Activated T-helper 2 cell treated with anti-CD3 and anti-CD28 coated beads, Interferon-gamma antibody, Interleukin-2, Interleukin-4, amounts not matched to agents 10 μg/mL and 5 μg/mL and 100 μg/mL, durations not matched to agents 14 hours and 24 hours and 36 hours (primary cell): ENCODE measurements at places on chromosomes 3 and 15. TPM values are rescaled to one million over a fixed set of nuclear protein-coding genes. Genes with fewer than 3 reads are reported as not detected.

The GOLGA6L2 gene
- total RNA-seq: not detected in 2 replicates

The C3orf33 gene
- 1.7 and 2.1 TPM in 2 replicates for total RNA-seq

The SYNPR gene
- total RNA-seq: not detected in 2 replicates

The OXTR gene
- 0.90 and 1.5 TPM in 2 replicates for total RNA-seq

The SERPINI2 gene
- total RNA-seq: not detected in 2 replicates

The PLA2G4D gene
- total RNA-seq: not detected in 2 replicates

The UBAP1L gene
- 6.0 and 6.3 TPM in 2 replicates for total RNA-seq

The CACNA2D3 gene
- not detected in 2 replicates for total RNA-seq

The BUB1B gene
- total RNA-seq: 70.7 and 73.1 TPM in 2 replicates

- H3K4me1 ChIP-seq: peaks cover 4% of the 10 kb centered on the region
- peaks cover 8% of the 10 kb centered on the region for H3K36me3 ChIP-seq
- no peaks in the 10 kb centered on the region for H3K27me3 ChIP-seq
- no peak for DNase-seq
- H3K4me3 ChIP-seq: no peak overlapping the region
Measured at GRCh38 chr3:158159714-158160113, 49.8 kb downstream of the RSRC1 start.

- H3K27me3 ChIP-seq: no peaks in the 10 kb centered on the region
- no peak overlapping the region for H3K4me3 ChIP-seq
- H3K27ac ChIP-seq: no peak overlapping the region
Measured at GRCh38 chr3:123508178-123508577, 59.3 kb upstream of the ADCY5 start.

- DNase-seq: no peak
- H3K36me3 ChIP-seq: no peaks in the 10 kb centered on the region
- no peak overlapping the region for H3K4me3 ChIP-seq
- no peak overlapping the region for H3K27ac ChIP-seq
- peaks cover 6% of the 10 kb centered on the region for H3K27me3 ChIP-seq
- H3K4me1 ChIP-seq: no peaks in the 10 kb centered on the region
Measured at GRCh38 chr3:46604127-46604526, 8.2 kb upstream of the FAM240A start.

GRCh38 chr3:196232882-196233251 is 16.5 kb downstream of the SLC51A start:
- no peak overlapping the region for H3K27ac ChIP-seq
- no peak for DNase-seq
- H3K4me3 ChIP-seq: no peak overlapping the region
- peaks cover 25% of the 10 kb centered on the region for H3K36me3 ChIP-seq
- peaks cover 12% of the 10 kb centered on the region for H3K4me1 ChIP-seq

- no peak for DNase-seq
- H3K27me3 ChIP-seq: no peaks in the 10 kb centered on the region
- no peaks in the 10 kb centered on the region for H3K36me3 ChIP-seq
- H3K4me1 ChIP-seq: no peaks in the 10 kb centered on the region
Measured at GRCh38 chr3:38757721-38758120, 58.3 kb downstream of the SCN10A start.

DNA sequence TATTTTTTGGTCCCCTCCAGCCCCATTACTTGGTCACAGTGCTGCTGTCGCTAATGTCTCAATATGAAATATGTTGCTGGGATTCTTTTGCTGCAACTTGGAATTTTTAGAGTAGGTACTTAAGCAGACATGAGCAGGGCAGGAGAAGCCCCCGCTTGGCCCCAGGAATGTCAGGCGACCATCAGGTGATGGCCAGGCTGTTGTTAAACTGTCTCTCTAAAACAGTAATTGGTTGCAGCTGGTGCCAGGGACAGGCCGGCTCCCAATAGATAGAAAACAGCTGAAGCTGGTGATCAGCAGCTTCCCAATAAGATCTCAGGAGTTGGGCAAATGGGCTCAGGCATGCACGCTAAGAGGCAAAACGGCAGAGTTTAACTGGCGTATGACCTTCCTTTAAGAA is 329.9 kb upstream of the TBL1XR1 start:
- H3K4me1 ChIP-seq: peaks cover 21% of the 10 kb centered on the region
- no peaks in the 10 kb centered on the region for H3K27me3 ChIP-seq
- H3K36me3 ChIP-seq: no peaks in the 10 kb centered on the region
- H3K27ac ChIP-seq: no peak overlapping the region

DNA sequence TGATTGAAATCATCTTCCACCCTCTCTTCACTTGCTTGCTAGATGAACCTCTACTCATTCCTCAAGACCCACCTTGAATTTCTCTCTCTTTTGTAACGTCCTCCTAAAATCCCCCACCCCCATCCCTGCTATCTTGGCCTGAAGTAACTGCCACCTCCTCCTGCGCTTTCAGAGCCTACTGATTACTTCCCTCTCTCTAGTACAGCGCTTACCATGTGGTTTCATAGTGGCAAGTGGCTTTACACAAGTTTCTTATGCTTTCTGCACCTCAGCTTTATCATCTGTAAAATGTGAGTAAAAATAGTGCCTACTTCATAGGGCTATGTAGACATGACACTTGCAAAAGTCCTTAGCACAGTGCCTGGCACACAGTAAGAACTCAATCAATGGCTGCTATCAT is 28.7 kb upstream of the DAZL start:
- H3K4me3 ChIP-seq: no peak overlapping the region
- no peaks in the 10 kb centered on the region for H3K4me1 ChIP-seq
- DNase-seq: no peak

DNA sequence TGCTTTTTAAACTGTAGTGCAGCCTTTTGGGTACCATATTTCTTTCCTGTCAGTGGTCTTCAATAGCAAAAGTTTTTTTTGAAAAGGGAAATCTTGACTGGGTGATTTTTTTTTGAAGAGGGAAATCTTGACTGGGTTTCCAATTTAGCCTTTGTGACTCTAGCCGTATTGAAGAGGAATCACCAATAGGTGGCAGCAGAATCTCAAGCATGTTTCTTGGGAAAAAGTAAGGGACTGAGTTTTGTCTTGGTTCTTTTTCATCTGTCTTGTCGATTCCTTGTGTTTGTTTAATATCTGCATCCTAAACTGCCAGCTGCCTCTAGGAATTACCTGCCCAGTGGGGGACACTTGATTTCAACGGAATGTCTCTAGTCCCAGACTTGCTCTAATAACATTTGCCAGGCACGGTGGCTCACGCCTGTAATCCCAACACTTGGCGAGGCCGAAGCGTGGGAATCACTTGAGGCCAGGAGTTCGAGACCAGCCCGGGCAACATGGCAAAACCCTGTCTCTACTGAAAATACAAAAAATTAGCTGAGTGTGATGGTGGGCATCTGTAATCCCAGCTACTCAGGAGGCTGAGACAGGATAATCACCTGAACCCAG is 89.2 kb downstream of the RBPMS2 start:
- no peak for DNase-seq
- H3K27ac ChIP-seq: peak overlapping the region; percentile 55
- H3K27me3 ChIP-seq: no peaks in the 10 kb centered on the region
- H3K36me3 ChIP-seq: peaks cover 68% of the 10 kb centered on the region
- peaks cover 2% of the 10 kb centered on the region for H3K4me1 ChIP-seq

DNA sequence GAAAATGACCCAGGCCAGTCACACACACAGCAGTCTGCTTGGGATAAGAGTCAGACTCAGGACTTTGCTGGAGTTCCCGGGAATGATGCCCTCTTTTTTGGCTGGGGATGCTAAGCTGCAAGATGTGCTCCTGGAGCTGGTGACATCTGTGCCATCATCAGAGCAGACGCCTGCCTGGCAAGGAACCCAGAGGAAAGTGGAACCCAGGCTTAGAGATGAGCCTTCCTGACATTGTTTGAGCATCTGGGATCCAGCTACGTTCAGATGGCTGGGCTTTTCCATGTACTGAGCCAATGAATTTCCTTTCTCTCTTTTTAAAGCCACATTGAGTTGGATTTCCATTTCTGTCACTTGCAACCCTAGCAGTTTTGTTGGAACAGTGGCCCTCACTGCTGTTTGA is 53.3 kb downstream of the EBLN2 start:
- no peak overlapping the region for H3K27ac ChIP-seq
- H3K27me3 ChIP-seq: no peaks in the 10 kb centered on the region
- H3K36me3 ChIP-seq: no peaks in the 10 kb centered on the region
- H3K4me3 ChIP-seq: no peak overlapping the region

DNA sequence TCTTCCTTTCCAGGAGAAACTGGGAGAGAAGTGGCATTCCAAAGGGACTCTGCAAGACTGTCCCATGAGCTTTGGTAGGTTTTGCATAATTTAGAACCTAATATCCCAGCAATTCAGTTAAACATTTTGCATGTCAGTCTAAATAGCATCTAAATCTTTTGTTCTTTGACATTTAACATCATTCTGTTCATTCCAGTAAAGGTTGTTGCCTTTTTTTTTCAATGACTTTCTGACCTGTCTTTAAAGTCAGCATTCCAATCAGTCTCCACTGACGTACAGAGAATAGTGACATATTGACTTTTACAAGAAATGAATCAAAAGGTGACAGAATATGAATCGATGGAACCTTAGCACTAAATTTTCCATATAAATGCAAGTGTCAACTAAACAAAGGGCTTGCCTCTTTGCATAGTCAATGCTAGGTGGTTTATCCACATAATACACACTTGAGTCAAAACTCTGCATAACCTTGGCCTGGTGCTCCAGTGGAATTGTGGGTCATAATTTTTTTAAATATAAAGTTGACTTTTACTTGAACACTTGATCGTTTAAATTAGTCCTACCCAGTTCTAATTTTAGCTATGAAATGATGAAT is 370.1 kb downstream of the CNTN6 start:
- H3K4me3 ChIP-seq: no peak overlapping the region
- no peak overlapping the region for H3K27ac ChIP-seq
- DNase-seq: no peak
- H3K27me3 ChIP-seq: no peaks in the 10 kb centered on the region

GRCh38 chr15:39392469-39393047 is 188.3 kb upstream of the THBS1 start:
- no peak overlapping the region for H3K27ac ChIP-seq
- peaks cover 23% of the 10 kb centered on the region for H3K27me3 ChIP-seq
- no peak overlapping the region for H3K4me3 ChIP-seq
- H3K4me1 ChIP-seq: peaks cover 5% of the 10 kb centered on the region

DNA sequence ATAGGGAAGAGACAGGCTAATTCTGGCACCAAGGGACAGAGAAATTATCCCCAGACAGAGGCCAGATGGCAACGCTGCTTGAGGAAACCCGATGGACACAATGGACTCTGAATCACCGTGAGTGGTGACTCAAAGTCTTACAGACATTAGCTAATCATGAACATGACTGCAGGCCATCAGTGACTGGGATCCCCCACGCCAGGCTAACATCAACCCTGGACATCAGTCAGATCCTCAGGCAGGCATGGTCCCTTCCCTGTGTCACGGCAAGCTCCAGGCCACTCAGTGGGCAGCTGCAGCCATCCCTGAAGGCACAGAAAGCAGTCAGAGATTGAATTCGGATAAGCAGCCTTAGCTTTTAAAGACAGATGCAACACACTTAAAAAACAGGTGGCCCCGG is 23.8 kb upstream of the OXTR start:
- H3K4me3 ChIP-seq: no peak overlapping the region
- no peaks in the 10 kb centered on the region for H3K4me1 ChIP-seq
- no peaks in the 10 kb centered on the region for H3K36me3 ChIP-seq
- DNase-seq: no peak
- H3K27me3 ChIP-seq: no peaks in the 10 kb centered on the region
- H3K27ac ChIP-seq: no peak overlapping the region

GRCh38 chr15:67790610-67791319 is 34.5 kb upstream of the SKOR1 start:
- H3K27me3 ChIP-seq: no peaks in the 10 kb centered on the region
- no peaks in the 10 kb centered on the region for H3K4me1 ChIP-seq
- no peak overlapping the region for H3K4me3 ChIP-seq
- DNase-seq: no peak

DNA sequence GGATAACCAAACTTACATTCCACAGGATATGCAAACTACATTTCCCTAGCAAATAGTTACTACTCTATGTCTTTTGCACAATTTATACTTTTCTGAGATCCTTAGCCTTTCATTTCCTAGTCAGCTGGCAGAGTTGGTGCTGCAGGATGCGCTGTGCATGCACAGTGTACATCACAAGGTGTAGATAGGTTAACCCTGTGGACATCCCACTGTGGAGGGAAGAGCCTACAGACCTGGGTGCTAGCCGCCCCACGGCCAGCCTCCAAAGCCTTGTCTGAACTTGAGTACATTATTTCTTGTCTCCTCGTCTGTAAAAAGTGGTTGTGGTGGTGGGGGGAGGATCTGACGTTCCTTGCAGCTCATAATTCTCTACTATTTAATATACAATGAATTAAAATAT is 3.5 kb downstream of the TNFSF10 start:
- DNase-seq: no peak
- peak overlapping the region; percentile 70 for H3K27ac ChIP-seq
- H3K4me1 ChIP-seq: peaks cover 63% of the 10 kb centered on the region
